Breast epithelium (tissue), 4 donors: ENCODE measurements at places on chromosomes 11 and 22. TPM values are rescaled to one million over a fixed set of nuclear protein-coding genes. Genes with fewer than 3 reads are reported as not detected.

The SCARF2 gene
- 12.3 TPM for total RNA-seq

The BACE1 gene
- total RNA-seq: 17.4 TPM

The ZNF214 gene
- 3.0 TPM for total RNA-seq

The LRRC74B gene
- total RNA-seq: not detected

The CDC42EP1 gene
- 29.8 TPM for total RNA-seq
